Muscle of back (tissue), 13 donors: ENCODE measurements at places on chromosomes 2 and 18. TPM values are rescaled to one million over a fixed set of nuclear protein-coding genes. Genes with fewer than 3 reads are reported as not detected.

CHRNG gene
- 80.3 TPM for polyA plus RNA-seq

GRCh38 chr2:126719833-126720351, 63.9 kb downstream of the GYPC start:
- DNase-seq, result no peak

- DNase-seq, result no peak
These were observed 24.6 kb downstream of the RTP5 start for GRCh38 chr2:241894056-241894641.

- peak; percentile 49 for DNase-seq
These were observed 22.2 kb downstream of the ATAD2B start for GRCh38 chr2:23904692-23905091.

ANKRD30BL gene
- not detected for polyA plus RNA-seq

GPR75 gene
- 3.3 TPM for polyA plus RNA-seq

DNA sequence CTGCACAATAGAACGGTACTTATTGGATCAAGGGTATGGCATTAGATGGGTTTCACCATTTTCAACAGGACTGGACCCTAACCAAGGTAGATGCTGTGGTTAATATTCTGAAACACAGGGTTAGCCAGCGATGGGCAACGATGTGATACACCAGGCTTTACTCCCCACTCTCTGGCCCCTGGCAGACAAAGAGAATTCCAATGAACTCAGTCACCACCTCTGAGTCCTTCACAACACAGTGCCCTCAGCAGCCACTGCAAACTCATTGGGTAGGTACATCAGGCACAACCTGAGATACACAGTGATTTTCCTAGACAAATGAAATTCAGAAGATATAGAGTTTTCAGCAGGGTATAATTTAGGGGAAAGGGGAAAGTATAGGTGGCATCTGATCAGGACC, 634.5 kb downstream of the ZEB2 start:
- no peak for DNase-seq

GRCh38 chr2:45883603-45884000, 232.1 kb downstream of the PRKCE start:
- DNase-seq, result no peak

DNA sequence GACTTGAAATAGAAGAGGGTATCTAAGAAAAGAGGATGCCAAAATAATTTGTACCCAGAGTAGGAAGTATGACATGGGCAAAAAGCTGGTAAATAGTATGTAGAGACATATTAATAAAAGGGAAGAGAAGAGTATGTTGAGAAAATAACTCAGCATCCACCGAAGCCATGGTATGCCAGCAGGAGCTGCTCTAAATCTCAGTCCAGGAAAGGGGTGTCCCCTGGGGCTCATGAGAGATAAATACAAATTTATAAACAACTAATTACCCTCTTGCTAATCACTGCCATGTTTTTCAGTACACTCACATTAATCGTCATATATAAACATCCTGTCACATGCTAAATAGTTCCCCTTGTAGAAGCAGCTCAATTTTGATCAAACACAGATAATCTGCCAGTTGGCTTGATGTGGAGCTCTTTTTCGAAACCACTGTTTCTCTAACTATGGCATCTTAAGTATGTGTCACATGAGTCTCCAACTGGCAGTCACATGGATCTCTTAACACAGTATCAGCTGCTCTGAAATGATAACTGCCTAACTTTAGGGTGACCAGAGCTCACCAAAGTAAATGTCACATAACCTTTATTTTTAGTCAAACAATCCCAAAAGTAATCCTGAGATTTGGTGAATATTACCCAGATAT, 31.9 kb downstream of the EXOC6B start:
- peak; percentile 4 for DNase-seq

FIGN gene
- polyA plus RNA-seq, result 1.3 TPM

GRCh38 chr2:16257322-16258028, 317.1 kb downstream of the MYCN start:
- DNase-seq, result peak; percentile 3
